ENCODE measurements at places on chromosomes 2 and 18.

GRCh38 chr2:188601391-188601790 is 309.7 kb downstream of the GULP1 start:
- no peak for DNase-seq

- DNase-seq: no peak
Measured at GRCh38 chr2:26284132-26284531, 39.4 kb downstream of the HADHB start.

- DNase-seq: no peak
Measured at GRCh38 chr2:183519371-183520056, 395.3 kb downstream of the NUP35 start.

DNA sequence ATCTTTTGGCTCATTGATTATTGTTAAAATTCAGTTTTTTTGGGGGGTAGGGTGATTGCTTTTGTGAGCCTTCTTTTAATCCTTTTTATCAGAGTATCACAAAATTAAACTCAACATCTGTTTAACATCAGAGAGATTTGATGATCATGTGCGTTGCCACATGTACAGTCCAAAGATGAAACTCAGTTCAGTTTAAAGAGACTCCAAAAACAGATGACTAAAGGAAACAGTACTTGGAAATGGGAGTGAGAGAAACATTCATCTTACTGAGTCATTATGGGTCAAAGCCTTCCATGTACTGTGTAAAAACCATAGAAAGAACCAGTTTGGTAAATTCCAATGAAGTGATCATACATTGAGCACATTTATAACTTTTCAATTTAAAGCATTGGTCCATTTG is 53.0 kb downstream of the LYPD6 start:
- DNase-seq: no peak

GRCh38 chr18:32405588-32405987 is 65.1 kb downstream of the GAREM1 start:
- no peak for DNase-seq
